AG09319 (cell line): ENCODE measurements at places on chromosomes 6 and 20.

DNA sequence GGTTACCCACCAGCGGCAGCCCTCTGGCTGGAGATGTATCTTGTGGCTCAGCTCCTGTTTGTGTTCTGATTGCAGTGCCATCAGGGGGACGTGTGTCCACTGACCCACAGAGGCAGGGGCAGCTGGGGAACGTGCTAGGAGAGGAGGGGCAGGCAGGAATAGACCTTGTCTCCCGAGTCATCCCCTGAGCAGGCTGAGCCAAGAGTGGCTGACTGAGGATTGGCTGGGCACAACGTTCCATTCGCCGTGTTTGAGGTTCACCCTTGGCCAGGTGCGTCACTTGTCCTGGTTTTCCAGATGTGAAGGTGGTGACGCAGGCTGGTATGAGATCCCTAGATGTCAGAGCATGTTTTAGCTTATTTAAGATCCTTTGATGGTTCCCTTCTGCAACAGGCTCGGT lies 57.7 kb downstream of the ADNP start:
- no peak for DNase-seq

- no peak for DNase-seq
Observed at GRCh38 chr20:33032555-33032954, 1.1 kb downstream of the BPIFB6 start.

DNA sequence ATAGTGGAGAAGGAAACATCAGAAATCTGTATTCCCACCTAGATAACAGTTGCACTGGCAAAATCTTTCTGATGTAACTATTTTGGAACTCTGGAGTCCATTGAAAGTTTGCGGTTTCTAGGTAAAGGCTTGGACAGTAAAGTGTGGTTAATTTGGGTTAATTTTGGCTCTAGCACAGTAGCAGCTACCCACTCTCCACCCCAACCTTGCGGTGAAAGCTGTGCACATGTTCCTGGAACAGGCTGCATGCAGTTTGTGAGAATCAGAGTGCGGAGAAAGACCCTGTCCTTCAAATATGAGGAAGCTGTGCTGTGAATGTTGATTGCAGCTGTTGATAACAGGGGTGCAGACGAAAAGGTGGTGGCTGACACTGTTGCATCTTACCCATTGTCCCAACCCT lies 38.4 kb downstream of the SMOC2 start:
- DNase-seq: no peak

DNA sequence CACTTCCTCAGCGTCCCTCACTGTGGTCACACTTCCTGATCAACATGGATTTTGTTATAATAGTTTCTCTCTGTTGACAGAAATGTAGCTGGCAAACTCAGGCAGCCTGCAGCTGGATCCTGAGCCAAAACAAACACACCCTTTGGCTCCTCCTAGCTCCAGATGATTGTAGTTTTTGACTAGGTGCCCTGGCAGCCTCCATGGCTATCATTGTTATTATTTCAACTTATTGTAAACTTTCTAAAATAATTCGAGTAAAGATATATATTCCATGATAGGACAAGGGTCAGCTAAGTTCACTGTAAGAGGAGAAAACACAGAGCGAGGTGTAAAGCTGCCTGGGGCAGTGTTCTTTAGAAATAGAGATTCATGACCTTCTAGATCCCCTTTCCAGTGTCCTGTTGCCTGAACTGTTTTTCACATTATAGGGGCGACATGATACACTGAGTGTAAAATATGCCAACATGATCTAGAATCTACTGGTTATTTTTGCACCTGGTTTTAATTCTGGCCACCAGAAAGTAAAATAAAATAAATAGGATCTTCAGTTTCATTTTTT lies 98.2 kb upstream of the HDGFL1 start:
- peak; percentile 59 for DNase-seq

DNA sequence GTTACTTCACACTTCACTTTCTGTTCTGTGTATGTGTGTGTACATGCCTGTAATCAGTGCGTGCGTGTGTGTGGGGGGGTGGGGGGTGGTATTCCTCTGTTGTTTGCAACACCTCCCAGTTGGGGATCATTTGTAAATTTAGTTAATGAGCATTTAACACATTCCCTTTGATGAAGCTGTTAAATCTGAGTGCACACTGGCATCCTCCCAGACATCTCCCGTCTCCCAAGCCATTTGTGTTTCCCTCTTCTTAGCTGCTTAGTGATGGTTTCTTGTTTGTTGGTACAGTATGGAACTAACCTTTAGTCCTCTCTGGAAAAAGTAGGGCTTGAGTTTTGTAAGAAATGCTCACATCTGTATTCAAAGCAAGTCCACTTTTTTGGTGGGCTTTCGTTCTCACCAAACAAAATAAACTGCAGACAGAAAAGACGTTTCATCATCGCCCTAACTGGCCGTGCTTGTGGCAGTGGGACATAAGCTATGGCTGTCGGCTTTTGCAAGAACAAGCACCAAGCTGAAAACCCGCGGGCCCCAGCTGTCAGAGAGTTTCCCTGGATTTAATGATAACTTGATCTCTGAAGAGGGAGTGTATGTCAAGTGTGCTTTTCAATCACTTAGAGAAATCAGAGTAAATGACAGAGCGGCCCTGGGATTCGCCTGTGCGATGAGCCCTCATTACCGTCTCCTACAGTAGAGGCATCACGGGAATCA lies 54.9 kb upstream of the SASH1 start:
- DNase-seq: no peak

GRCh38 chr20:60591172-60591799 lies 633.1 kb downstream of the CDH26 start:
- no peak for DNase-seq

DNA sequence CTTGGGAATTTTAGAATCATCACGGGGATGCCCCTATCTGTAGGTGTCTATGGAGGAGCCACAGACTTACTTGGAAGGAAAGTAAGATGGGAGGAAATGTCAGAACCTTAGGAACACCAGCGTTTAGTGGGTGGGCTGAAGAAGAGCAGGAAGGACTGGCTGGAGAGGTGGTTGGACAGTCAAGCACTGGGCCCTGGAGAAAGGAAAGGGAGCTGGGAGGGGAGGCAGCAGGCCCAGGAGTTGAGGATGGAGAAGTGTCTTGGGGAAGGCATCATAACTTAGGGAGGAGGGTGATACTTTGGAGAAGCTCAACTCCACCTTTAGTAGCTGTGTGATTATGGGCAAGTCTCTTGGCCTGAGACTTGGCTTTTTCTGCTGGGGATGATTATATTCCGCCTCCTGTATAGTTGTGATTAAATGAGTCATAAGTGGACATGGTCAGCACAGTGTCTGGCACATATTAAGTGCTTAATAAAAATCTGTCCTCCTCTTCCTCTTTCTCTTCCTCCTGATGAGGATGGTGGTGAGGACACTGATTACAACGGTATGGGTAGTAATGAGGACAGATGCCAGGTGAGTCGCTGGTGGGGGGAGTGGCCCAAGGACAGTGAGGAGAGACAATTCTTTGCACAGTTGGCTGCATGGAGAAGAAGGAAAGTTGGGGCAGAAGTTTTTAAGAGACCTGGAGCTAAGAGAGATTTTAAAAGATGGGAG lies 125.7 kb downstream of the TOX2 start:
- no peak for DNase-seq

DNA sequence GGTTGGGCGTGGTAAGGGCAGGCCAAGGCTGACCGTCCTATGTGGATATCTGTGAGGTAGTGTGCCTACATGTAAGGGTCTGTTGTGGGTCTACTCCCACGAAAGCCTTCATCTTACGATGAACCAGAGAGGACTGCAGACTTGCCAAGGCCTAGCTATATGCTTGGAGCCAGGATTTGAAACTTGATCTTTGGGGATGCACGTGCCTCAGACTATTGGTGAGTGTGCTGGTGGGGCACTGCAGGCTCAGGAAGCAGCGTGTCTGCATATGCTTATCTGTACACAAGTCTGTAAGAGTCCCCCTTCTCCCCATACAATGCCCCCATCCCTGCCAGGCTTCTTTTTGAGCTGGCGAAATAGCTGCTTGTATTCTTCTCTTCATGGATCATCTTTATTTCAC lies 17.9 kb downstream of the PLCG1 start:
- no peak for DNase-seq

DNA sequence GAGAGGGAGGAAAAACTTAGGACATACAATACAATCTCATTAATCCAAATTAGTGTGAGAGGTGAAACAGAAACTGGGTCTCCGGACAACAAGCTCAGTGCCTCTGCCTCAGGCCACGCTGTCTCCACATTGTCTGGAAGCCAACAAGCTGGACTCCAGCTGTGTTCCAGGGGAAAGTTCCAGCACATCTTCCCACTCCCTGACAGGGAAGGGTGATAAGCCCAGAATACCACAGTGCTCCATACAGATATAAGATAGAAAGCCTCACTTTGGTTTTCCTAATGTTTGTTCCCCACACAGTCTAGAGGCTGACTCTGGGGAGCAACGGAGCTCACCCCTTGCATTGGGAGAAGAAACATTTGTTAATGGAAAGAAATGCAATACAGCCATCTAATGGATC lies 117.1 kb upstream of the SPTLC3 start:
- DNase-seq: no peak

DNA sequence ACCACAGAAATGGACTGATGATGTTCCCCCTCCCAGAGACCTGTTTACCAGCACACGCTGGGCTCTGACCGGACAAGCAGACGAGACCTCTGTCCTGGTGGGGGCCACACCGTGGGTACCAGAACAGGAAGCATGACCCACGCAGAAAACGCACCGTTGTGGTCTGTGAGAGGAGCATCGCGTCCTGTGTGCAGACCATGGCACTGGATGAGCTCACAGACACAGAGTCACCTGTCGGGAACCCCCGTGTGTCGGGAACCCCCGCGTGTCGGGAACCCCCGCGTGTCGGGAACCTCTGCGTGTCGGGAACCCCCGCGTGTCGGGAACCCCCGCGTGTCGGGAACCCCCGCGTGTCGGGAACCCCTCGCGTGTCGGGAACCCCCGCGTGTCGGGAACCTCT lies 37.4 kb downstream of the MYT1 start:
- DNase-seq: no peak

GRCh38 chr20:44302026-44302669 lies 8.9 kb downstream of the FITM2 start:
- no peak for DNase-seq

- no peak for DNase-seq
Observed at GRCh38 chr6:33029328-33030184, 20.2 kb upstream of the HLA-DOA start.

GRCh38 chr6:36642913-36643817 lies 35.3 kb upstream of the CDKN1A start:
- DNase-seq: peak; percentile 69

DNA sequence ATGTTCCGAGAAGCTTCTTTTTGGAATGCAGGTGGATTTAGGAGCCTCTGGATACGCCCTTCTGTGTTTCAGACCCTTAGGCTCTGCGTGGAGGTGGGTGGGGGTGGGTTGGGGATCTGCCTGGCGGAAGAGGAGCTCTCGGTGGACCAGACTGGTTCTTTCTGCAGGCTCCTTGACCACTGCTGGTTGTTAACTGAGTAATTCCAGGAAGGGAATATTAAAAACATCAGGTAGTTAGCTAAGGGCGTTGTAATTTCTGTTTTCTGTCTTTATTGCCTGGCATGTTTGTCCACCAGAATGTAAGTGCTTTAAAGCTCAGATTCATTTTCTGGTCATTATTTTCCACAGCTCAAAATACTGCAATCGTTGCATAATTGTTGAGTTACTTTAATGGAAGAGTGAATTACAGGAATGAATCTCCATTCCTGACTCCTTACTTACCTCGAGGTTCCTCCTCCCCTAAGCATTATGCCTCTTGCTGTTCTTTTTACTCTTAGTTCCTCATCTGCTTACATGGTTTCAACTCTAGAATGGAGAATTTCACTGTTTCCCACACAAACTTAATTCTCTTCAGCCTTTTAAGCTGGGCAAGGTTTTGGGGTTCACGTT lies 5.9 kb downstream of the CDYL start:
- no peak for DNase-seq
